ENCODE measurements at places on chromosomes 13 and 19.

GRCh38 chr19:39132344-39132969, 6.9 kb downstream of the PAK4 start:
- DNase-seq = no peak

DNA sequence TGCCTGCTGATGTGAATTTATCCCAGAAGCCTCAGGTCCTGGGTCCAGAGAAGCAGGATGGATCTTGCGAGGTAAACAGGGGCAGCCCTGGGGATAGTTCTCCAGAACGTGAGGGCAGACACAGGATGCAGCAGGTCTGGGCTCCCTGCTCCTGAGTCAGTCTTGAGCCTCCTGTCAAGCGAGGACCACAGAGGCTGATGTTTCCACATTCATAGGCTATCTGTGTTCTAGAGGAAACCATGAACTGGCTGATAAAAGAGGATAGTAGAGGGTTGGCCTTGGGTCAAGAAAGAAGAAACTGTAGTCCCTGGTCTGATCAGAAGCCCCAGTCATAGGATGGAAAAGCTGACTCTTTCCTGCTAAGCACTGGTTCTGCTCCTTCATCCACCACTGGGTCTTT, 2.2 kb downstream of the ZNF175 start:
- DNase-seq = no peak

GRCh38 chr13:110458594-110459365, 102.7 kb downstream of the RAB20 start:
- DNase-seq = no peak

DNA sequence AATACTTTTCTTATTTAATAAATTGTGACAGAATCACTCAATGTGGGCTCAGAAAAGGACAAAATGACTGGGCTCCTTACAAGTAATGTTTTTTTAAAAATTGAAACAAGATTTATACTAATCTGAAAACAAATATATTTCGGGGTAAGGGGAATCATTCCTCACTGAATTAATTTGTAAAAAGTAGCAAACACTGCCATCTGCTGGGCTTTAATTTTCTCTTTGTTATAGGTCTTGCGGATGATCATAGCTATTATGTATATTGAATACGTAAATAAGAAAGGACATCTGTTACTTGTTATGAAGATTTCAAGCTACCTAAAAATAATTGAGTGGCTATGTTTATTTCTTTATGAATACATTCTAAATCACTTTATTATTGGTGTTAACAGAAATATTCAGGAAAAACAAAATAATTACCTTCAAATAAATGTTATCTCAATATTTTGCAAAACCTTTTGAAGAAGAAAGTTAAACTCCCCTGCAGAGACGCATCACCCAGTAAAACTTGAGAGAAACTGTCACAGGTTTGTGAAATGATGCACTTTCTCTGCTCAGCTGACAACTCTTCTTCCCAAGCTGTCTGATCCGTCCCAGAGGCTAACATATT, 17.8 kb upstream of the ENOX1 start:
- no peak for DNase-seq

GRCh38 chr19:10085641-10086590, at the start of gene SHFL:
Gene SHFL, plus strand, starts transcription at chr19:10086317. Its CDS starts 111 bp downstream, at chr19:10086428.
- DNase-seq = peak; percentile 76

DNA sequence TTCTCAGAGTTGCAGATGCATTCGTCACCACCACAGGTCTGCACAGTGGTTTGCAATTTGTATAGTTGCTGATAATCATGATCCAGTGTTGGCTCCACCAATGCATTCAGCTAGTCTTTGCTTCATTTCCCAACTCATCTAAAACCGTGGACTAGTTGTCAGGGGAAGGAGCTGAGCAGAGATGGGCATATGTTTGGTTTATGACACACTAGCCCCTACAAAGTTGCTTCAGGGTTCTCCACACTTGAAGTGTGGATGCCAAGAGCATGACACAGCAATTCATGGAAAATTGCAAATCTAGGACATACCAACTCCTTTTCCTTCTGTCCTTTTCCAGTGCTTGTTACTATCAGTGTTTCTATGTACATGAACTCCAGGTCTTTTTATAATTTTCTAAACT, 168.0 kb downstream of the TNFSF13B start:
- no peak for DNase-seq

DNA sequence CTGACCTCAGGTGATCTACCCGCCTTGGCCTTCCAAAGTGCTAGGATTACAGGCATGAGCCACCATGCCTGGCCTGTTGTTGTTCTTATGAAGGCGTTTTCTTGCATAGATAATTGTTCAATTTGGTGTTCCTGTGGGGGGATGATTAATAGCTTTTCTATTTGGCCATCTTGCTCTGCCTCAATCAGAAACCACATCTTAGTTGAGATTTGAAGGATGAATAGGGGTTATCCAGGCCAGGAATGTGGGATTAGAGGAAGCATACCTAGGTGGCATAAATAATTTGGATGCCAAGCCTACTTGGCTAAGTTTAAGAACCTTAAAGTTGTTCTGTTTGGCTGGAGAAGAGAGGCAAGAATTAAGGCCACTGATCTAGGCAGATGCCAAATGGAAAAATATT, 44.4 kb downstream of the CCNA1 start:
- DNase-seq = no peak

DNA sequence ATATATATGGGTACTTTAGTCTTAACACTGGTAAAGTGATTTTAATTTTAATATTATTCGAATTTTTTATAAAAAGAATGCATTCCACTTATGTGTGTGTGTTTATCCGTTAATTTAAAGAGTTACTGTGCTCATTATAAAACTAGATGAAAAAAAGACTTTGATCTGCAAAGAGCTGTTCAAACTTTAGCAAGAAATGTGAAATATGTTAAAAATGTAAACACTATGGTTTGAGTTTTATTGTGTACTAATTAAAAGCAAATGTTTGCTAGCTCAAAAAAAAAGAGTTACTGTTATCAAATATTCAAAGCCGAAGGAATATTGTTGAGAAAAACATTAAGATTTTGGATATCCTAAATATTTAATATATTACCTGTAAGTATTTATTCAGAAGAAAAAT, 34.5 kb downstream of the UFM1 start:
- no peak for DNase-seq

- DNase-seq = no peak
These were observed 1070.7 kb downstream of the UQCRFS1 start for GRCh38 chr19:28142258-28142657.

DNA sequence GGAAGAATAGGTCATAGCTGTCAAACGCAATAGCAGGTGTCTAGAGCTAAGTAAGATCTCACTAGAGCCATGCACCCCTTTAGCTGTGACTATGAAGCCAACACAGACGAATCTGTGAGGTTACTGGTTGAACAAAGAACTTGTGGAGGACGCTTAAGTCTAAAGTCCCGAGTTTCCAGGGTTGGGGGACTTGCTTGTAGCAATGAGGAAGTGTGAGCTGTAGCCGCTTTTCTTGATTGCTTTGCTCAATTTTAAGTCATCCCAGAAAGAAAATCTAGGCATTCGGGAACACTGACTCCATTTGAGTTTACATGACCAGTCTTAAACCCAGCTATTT, 1.6 kb downstream of the GPC5 start:
- DNase-seq = no peak

DNA sequence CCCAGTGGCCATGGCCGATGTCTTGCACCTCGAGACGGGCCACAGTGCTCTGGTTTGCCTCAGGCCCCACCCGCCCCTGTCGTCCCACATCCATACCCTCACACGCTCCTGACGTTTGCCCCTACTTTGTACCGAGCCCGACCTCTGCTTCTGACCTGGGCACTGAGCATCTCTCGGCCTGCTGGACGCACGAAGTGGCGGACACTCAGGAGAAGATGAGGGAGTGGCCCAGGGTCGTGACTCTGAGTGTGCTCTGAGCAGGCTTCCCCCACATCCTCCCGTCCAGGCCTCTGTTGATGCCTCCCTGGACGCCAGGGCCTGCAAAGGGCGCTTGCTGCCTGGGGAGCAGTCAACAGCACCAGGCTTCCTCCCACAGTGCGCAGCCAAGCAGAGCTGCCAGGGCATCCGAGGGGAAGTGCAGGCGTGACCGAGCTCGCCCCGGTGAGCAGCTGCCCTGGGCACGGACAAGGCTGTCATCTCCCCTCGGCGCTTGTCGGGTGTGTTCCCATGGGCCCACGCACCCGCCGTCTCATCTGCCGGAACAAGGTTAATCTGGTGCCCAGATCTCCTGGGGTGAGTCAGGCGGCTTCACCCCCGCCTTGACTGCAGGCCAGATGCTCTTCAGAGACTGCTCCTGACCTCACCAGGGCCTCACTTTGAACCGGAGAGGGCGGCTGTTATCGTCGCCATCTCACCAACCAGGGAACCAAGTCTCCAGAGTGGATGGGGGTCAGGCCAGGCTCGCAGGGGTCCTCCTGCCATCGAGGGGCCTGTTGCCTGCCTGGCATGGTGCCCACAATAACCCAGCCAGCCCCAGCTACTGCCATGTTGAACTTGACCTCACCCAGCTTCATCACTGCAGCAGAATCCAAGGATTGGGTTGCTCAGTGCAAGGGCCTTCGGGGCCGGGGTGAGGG, 27.2 kb downstream of the COMP start:
- DNase-seq = no peak

DNA sequence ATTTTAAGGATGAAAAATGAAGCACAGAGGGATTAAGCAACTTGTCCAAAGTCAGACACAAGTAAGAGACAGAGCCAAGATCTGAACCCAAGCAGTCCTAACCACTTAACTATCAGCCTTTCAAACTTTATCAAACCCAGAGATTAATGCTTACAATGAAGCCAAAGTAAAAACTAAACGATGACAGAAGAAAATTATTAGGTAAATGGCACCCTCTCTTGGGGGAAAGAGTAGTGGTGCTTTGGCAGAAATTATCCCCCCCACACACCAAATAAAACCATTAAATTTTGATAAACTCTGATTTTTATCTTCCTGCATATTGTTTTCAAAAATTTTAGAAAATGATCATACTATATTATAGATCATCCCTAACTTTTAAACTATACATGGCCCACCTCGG, 329.2 kb downstream of the SLC7A1 start:
- no peak for DNase-seq

DNA sequence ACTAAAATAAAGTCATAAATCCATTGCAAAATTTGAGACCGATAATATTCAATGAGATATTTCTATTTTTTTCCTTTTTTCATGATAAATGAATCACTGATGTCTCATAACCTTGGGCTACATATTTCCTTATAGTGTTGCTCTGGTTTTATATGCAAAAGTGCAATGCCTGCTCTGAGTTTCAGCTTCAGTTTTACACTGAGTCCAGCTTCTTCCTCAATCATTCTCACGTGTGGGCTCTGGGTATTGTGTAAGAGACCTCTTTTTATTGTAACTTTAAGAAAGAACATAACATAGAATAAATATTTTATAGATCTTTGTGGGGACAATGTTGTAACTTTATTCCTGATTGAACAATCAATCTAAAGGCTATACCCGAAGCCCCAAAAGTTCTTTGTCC, 280.2 kb upstream of the EDNRB start:
- no peak for DNase-seq

- no peak for DNase-seq
These were observed 14.0 kb downstream of the ZNF552 start for GRCh38 chr19:57800696-57801095.

- DNase-seq = no peak
These were observed 294.6 kb upstream of the MIR17HG start for GRCh38 chr13:91052876-91053275.

All from pancreas (tissue), 10 donors.